ENCODE measurements at places on chromosomes 11 and 22.

GRCh38 chr11:34405079-34405858, 33.5 kb upstream of the CAT start:
- DNase-seq: no peak

DNA sequence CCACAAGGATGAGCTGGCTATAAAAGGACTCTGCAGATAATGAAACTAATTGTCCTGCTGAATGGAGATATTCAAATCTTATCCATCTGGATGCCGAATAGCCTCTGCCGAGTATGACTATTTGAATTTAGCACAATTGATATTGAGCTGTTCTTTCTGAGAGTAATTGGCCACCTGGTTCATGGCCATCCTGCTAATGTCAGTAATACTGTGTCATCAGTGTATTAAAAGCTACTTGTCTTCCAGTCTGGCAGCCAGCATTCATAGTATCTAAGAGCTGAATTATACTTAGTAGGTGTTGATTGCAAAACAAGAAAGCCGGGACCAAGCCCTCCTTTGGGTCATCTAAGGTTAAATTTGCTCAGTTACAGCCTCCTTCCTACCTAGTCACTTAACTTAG, 310.7 kb upstream of the NCAM1 start:
- no peak for DNase-seq

DNA sequence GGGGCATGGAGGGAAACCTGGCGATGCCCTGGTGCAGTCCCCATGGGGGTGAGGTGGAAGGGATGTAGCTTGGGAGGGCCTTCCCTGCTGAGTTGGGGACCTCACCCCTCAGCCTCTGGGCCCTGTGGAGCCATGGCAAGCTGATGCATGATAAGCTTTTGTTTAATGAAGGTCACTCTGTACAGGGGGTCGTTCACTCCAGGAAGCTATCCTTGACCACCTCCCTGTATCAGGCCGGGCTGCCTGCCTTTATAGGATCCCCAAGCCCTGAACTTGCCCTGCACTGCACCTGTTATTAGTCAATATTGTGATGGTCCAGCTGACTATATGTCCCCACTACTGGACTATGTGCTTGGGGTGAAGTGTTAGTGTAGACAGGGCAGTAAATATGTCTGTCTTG, 49.7 kb upstream of the MYEOV start:
- DNase-seq: no peak

- no peak for DNase-seq
Observed at GRCh38 chr11:61747192-61747966, 5.1 kb upstream of the MYRF start.

- no peak for DNase-seq
Observed at GRCh38 chr11:17414317-17414737, 25.9 kb upstream of the KCNJ11 start.

- no peak for DNase-seq
Observed at GRCh38 chr22:36610567-36610966, 81.6 kb upstream of the EIF3D start.

- DNase-seq: no peak
Observed at GRCh38 chr11:94516725-94517124, 4.5 kb downstream of the C11orf97 start.

- DNase-seq: no peak
Observed at GRCh38 chr11:67272327-67273259, 6.3 kb downstream of the GRK2 start.

GRCh38 chr11:12746593-12747097, 72.4 kb downstream of the TEAD1 start:
- no peak for DNase-seq

DNA sequence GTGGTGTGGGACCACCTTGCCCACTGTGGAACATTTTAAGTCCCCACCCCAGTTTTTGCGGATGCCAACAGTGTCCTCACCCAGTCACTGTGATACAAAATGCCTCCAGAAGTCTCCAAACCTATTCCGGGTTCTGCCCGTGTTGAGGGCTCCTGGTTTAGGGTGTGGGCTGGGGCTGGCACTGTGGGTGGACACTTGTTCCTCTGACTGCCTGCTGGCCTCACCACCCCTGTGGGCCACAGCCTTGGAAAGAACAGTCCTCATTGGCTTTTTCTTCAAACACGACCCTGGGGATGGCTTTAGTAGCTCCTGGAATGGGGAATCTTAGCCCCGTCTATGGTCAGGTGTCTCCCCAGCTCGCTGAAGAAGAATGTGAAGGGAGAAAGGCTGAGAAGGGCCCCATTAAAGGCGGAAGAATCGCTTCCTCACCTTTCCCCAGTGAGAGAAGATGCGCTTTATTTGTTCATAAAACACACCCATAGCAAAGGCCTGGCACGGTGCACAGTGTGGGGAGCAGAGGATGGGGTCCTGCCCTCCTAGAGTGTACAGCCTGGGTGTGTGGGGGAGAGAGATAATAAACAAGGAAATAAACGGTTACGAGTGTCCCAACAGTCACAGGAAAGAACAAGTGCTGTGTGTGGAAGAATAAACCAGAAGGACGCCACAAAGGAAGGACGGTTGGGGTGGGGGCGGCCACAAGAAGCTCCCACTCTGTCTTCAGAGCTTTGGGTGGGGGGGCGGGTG, 91.6 kb upstream of the SLC22A12 start:
- no peak for DNase-seq

- no peak for DNase-seq
Observed at GRCh38 chr11:86592047-86592591, 80.3 kb downstream of the ME3 start.

- no peak for DNase-seq
Observed at GRCh38 chr11:61147791-61148620, 13.2 kb downstream of the VPS37C start.

DNA sequence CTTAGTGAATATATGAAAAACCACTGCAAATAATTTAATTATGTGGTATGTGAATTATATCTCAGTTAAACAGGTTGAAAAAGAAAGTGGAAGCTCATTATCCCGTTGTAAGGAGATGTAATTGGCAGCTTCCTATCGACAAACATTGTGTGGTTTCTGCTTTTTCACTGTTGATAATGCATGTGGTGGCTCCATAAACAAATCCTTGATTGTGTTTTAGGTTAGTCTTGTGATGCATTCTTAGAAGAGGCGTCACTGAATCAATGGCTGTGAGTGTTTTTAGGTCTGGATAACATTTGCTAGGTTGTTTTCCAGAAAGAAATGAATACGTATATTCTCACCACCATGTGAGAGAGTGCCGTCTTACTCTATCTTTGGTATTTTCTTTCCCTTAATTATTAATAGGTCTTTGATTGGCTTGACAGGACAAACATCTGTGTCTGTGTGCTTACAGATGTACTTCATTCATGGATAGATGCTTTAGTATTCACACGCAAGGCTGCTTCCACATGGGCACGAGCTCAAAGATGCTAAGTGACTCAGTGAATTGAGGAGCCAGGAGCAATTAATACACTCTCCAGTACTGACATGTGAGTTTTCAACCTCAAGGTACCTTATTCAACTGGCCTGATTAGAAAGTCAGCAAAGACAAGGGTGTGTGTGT, 166.7 kb downstream of the TBC1D22A start:
- no peak for DNase-seq

DNA sequence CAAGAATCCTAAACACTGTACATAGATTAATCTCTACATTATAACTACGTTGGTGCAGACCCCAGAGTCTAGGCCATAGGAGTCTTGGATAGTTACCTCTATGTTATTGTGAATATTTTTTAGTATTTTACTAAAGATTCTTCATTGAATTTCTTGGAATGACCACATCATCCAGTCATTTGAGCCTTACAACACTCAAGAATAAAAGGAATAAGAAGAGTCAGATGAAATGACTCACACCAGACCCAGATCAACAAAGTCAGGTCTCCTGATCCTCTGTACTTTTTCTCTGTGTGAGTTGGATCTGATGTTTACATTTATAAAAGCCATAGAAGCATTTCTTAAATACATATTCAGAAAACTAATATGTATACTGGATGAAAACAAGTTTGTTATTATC, 179.2 kb upstream of the ARHGAP20 start:
- no peak for DNase-seq

- no peak for DNase-seq
Observed at GRCh38 chr11:122756417-122756816, 81.9 kb upstream of the CRTAM start.

Data from SK-N-MC (cell line).